ENCODE measurements at places on chromosomes 13 and 19.

GRCh38 chr19:40607311-40608239, 6.4 kb downstream of the LTBP4 start:
- no peak for DNase-seq

GRCh38 chr19:30865511-30865910, 483.7 kb downstream of the TSHZ3 start:
- DNase-seq = no peak

- DNase-seq = peak; percentile 6
These were observed 6.9 kb downstream of the UPK1A start for GRCh38 chr19:35673121-35673804.

- no peak for DNase-seq
These were observed 13.2 kb downstream of the FREM2 start for GRCh38 chr13:38700051-38700450.

GRCh38 chr19:52592301-52592700, 22.2 kb downstream of the ZNF701 start:
- no peak for DNase-seq

- DNase-seq = no peak
These were observed 1278.8 kb upstream of the MIR17HG start for GRCh38 chr13:90068658-90069057.

GRCh38 chr19:32708457-32708856, 11.1 kb upstream of the TDRD12 start:
- DNase-seq = no peak

DNA sequence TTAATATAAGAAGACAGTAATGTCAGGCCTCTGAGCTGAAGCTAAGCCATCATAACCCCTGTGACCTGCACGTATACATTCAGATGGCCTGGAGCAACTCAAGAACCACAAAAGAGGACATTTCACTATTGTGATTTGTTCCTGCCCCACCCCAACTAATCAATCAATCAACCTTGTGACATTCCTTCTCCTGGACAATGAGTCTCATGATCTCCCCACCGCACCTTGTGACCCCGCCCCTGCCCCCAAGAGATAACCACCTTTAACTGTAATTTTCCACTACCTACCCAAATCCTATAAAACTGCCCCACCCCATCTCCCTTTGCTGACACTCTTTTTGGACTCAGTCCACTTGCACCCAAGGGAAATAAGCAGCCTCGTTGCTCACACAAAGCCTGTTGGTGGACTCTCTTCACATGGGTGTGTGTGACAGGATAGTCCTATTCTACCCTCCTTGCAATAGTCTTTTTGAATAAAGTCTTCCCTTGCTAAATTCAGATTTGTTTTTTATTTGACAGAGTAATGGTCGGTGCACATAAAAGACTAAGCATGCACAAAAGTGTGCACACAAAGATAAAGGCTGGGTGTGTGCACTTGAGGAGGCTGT, 14.0 kb downstream of the CD70 start:
- no peak for DNase-seq

DNA sequence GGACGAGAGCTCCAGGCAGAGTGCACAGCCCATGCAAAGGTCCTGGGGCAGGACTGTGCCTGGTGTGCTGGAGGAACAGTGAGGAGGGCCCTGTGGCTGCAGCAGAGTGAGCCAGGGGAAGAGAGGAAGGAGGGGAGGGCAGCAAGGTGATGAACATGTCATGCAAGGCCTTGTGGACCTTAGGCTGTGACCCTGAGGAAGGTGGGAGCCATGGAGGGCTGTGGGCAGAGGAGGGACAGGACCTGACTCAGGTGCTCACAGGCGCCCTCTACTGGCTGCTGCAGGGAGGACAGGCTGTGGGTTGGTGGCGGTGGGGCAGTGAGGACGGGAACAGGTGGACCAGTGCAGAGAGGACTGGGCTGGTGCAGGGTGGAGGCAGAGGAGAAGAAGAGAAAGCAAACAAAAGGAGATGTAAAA, 170.3 kb downstream of the PTPRS start:
- peak; percentile 34 for DNase-seq

GRCh38 chr13:36339600-36340155, 6.5 kb downstream of the SPART start:
- DNase-seq = no peak

DNA sequence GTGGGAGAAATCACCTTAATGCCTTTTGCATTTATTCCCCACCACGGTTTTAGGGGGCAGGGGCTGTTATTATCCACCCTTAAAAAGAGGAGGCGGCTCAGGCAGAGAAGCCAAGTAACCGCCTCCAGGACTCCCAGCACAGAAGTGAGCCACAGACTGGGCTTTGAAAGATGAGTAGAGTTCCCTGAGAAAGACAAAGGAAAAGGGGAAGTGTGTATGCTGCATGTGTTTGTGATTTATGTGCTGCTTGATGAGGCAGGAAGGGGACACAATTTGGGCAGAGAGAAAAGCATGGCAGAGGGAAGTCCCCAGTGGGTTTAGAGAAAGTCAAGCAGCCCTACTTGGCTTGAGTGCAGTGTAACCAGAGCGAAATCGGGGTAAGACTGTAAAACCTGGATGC, 85.0 kb downstream of the DOCK9 start:
- DNase-seq = no peak

DNA sequence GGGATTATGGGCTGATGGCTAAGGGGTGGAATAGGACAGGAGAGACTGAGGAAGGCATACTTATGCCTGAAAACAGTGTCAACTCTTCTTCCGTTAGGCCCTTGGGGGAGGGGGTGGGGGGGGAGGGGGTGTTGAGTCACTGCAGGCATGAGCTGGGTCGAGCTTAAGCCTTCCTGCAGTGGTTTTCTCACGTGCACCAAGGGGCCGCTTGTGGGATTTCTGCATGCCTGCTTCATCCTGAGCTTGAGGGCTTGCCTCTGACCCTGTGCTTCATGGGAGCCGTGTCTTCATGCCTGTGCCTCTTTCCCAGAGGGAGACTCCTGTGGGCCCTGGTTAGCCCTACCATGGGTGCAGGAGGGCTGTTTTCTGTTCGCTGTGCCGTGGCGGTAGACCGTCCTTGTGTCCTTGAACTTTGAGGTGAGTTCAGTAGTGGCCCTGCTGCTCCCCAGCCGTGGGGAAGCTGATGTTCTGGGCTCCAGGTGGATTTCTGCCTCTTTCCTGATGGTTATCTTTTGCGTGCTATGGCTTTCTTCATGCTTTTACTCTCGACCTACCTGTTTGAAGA, 186.1 kb downstream of the PCCA start:
- no peak for DNase-seq

- no peak for DNase-seq
These were observed 50.7 kb downstream of the LHFPL6 start for GRCh38 chr13:39552246-39552645.

GRCh38 chr19:39915848-39916215, 18.6 kb downstream of the FCGBP start:
- DNase-seq = no peak

- DNase-seq = no peak
These were observed 7.8 kb downstream of the CYP4F11 start for GRCh38 chr19:15926484-15926883.

DNA sequence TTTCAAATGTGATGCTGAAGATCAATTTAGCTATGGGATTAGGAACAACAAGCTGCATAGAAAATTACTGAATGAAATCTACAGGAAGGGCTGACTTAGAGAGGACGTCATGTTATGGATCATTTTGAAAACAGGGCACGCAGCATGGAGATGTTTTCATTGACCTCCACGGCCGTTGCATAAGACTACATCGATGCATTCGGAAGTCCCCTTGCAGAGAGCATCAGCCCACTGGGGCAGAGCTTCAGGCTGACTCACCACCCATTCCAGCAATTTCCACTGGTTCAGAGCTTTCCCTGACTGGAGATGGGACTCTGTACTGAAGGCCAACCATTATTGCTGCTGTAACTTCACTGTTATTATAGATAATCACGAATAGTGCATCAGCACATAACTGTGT, 305.3 kb downstream of the IRS2 start:
- DNase-seq = no peak

DNA sequence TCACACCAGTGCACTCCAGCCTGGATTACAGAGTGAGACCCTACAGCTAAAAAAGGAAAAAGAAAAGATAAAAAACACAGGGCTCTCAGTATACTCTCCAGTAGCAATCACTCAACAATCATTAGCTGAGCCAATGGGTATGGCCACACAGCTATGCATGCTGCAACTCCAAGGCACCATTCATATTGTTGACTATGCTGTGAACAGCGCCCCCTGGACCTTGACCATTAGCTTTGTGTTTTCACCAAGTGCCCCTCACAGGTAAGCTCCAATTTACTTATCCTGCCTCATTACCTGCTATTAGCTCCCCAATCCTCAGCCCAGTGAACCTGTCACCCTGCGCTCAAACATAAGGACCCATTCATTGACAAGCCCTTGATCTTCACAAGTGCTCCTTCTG, 35.8 kb downstream of the ZIC5 start:
- no peak for DNase-seq

DNA sequence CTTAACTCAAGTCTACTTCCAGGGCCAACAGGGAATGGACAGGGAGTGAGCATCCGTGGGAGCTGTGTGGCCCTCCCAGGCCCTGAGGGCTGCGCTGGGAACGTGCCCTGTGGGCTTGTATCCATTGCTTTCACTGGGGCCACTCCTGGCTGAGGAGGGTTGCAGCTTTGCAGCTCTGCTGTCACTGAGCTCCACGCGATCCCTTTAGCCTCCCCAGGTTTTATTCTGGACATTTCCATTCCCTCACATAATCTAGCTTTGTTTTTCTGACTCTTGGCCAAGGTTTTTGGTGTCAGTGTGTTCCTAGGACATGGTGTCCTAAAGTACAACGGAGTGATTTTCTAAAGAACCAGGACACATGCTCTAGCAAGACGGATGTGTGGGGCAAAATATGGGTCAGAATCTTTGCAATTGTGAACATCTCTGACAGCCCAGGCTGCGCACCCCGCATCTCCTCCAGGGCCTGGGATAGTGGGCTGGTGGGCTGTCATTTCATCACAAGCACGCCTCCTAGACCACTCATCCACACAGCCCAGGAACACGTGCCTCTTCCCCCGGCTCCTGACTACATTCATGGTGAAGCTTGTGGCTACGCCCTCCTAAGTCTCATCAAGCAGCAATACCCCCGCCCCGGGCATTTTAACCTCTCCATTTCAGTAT, 28.0 kb downstream of the GGACT start:
- no peak for DNase-seq

GRCh38 chr13:26558074-26558805, 757 bp downstream of the WASF3 start:
- no peak for DNase-seq

- DNase-seq = no peak
These were observed 3.3 kb downstream of the FCGRT start for GRCh38 chr19:49515767-49516166.

DNA sequence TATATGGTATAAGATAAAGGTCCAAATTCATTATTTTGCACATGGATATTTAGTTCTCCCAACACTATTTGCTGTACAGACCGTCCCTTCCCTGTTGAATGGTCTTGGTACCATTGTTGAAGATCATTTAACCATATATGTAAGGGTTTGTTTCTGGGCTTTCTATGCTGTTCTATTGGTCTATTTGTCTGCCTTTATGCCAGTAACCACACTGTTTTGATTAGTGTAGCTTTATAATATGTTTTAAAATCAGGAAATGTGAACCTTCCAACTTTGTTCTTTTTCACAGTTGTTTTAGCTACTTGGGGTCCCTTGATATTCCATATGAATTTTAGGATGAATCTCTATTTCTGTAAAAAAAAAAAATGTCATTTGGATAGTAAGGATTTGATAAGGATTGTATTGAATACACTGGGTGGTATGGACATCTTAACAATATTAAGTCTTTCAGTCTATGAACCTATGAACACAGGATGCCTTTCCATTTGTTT, 16.9 kb downstream of the IFT88 start:
- no peak for DNase-seq

GRCh38 chr19:46721269-46722003, 4.5 kb upstream of the PRKD2 start:
- DNase-seq = no peak

DNA sequence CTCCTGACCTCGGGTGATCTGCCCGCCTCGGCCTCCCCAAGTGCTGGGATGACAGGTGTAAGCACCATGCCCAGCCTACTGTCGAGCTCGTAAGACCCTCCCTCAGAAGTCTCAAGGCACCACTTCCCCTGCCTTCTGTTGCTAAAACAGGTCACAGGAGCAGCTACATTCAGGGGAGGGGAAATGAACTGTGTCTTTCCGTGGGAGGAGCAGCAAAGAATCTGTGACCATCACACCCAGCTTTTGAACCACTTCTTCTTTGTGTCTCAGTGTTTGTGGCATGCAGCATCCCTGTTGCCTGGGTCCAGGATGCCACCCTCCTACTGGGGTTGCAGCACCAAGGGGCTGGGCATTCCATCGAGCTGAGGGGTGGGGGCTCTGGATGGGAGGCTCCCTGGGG, 7.7 kb upstream of the CSNK1G2 start:
- no peak for DNase-seq

- DNase-seq = no peak
These were observed 34.3 kb downstream of the AMER2 start for GRCh38 chr13:25137788-25138115.

- no peak for DNase-seq
These were observed 39.4 kb downstream of the NFIX start for GRCh38 chr19:13034636-13035035.

DNA sequence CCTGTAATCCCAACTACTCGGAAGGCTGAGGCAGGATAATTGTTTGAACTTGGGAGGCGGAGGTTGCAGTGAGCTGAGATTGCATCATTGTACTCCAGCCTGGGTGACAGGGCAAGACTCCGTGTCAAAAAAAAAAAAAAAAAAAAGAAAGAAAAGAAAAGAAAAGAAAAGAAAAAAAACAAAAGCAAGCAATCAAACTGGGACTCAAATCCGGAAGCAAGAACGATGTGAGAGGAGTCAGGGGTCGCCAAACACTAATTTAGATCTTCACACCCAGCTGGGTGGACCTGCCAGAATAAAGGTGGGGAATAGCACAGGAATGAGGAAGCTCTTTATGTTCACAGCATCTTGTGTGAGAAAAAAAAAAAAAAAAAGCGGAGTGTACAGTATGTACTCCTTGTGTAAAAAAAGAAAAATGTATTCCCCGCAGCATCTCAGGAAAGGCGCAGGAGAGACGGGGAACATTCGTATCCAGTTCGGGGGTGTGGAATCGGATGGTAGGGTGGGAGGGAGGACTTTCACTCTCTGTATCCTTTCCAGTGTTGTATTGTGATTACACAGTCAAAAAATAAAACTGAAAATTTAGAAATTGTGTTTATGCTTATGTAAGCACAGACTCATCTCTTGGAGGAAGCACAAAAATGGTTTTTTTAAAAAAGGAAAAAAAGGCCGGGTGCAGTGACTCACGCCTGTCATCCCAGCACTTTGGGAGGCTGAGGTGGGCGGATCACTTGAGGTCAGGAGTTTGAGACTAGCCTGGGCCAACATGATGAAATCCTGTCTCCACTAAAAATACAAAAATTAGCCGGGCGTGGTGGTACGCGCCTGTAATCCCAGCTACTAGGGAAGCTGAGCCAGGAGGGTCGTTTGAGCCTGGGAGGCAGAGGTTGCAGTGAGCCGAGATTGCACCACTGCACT, 7.6 kb downstream of the DNAJB1 start:
- DNase-seq = no peak

- DNase-seq = no peak
These were observed 49.6 kb upstream of the ARGLU1 start for GRCh38 chr13:106617561-106617960.

- no peak for DNase-seq
These were observed 20.1 kb downstream of the GPR18 start for GRCh38 chr13:99237981-99238662.
